ENCODE measurements at places on chromosomes 2 and 18. TPM values are rescaled to one million over a fixed set of nuclear protein-coding genes. Genes with fewer than 3 reads are reported as not detected.

DNA sequence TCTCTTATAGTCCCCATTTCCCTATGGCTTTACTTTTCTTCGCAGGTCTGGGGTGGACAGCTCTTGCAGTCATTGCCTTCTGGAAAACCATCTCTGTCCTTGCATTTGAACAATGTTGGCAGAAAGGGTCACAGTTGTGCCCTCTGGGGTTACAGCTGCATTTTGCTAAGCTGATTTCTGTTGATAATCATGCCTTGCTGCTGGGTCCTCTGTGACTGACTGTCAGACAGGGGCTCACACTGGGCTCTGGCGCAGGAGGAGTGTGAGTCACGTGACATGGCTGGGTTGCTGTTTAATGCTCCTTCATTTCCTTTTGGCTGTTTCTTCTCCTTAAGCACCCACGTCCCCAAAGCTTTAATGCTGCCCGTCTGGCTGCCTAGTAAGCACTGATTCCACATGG, 196.6 kb upstream of the LHCGR start:
- no peak for DNase-seq

DNA sequence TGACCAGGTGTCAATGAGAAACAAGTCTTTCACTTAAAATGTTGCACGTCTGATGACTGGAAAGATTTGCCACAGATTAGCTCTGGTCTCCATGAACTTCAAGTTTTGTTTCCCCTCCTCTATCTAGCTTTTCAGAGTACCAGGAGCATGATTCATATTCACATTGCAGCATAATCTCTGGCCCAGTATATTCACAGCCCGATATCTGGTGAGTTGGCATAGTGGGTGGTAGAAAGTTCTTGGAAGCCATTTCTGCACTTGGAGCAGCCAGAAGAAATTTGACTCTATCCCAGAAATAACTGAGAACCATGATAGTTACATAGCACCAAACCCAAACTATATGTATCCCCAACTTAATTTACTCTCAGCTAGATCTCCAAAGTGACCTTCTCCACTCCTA, 503.9 kb downstream of the PID1 start:
- DNase-seq = no peak

GRCh38 chr2:19123556-19123955, 234.9 kb downstream of the OSR1 start:
- no peak for DNase-seq

- DNase-seq = no peak
These were observed 190.5 kb downstream of the CLIP4 start for GRCh38 chr2:29305762-29306161.

Gene RGPD8
- total RNA-seq = 1.2 TPM

Gene SOX11
- not detected for total RNA-seq

Gene KANSL1L
- total RNA-seq = 27.1 TPM

All from SK-MEL-5 (cell line).